ENCODE measurements at places on chromosomes 13 and 19. TPM values are rescaled to one million over a fixed set of nuclear protein-coding genes. Genes with fewer than 3 reads are reported as not detected.

The SIGLECL1 gene
- not detected for total RNA-seq

The TMEM150B gene
- total RNA-seq: not detected

The KLK4 gene
- not detected for total RNA-seq

The ZNF560 gene
- total RNA-seq: 0.46 TPM

The SPRYD7 gene
- 19.1 TPM for total RNA-seq

The SIGLEC7 gene
- total RNA-seq: 0.46 TPM

The WDR88 gene
- not detected for total RNA-seq

The TMPRSS9 gene
- total RNA-seq: 0.23 TPM

Data from diencephalon (tissue), 1 donor.